Articular chondrocyte of knee joint (primary cell): ENCODE measurements at places on chromosomes 7 and 10. TPM values are rescaled to one million over a fixed set of nuclear protein-coding genes. Genes with fewer than 3 reads are reported as not detected.

Gene RBP3
- total RNA-seq = not detected in 2 replicates

Gene TMEM130
- total RNA-seq = 0.26 and 0.54 TPM in 2 replicates

Gene CDHR1
- total RNA-seq = 0.11 and 0.26 TPM in 2 replicates

Gene HMX2
- total RNA-seq = not detected in 2 replicates

Gene PNLIP
- not detected in 2 replicates for total RNA-seq

Gene RBM20
- total RNA-seq = under 0.01 and 0.39 TPM in 2 replicates

Gene CISD1
- total RNA-seq = 36.2 and 36.8 TPM in 2 replicates

Gene PRSS1
- not detected in 2 replicates for total RNA-seq

Gene GSAP
- total RNA-seq = 3.3 and 5.5 TPM in 2 replicates
